ENCODE measurements at places on chromosomes 7 and 10.

GRCh38 chr10:43958964-43959363 is 310.3 kb upstream of the ZNF32 start:
- DNase-seq: no peak

- no peak for DNase-seq
Measured at GRCh38 chr7:138512885-138513284, 52.8 kb downstream of the TRIM24 start.

DNA sequence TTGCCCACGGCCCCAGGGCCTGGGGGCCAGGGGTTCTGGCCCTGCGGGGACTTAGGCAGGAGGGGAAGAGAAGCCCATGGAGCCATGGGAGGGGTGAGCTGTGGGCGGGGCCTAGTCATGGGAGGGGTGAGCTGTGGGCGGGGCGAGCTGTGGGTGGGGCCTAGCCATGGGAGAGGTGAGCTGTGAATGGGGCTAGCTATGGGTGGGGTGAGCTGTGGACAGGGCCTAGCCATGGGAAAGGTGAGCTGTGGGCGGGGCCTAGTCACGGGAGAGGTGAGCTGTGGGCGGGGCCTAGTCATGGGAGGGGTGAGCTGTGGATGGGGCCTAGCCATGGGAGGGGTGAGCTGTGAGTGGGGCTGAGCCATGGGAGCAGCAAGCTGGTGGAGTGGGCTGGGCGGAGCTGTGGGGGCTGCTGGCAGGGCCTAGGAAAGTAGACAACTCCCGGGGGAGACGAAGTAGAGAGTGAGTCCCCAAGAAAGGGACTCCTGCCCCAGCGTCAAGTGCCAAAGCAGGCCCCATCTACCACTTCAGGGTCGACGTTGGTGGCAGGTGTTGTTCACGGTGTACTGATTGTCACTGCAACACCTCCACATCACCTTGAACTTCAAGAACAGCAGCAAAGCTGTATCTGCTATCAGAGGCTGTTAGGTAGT is 19.2 kb upstream of the TTYH3 start:
- no peak for DNase-seq

- no peak for DNase-seq
Measured at GRCh38 chr10:23013581-23014335, 81.6 kb upstream of the MSRB2 start.

DNA sequence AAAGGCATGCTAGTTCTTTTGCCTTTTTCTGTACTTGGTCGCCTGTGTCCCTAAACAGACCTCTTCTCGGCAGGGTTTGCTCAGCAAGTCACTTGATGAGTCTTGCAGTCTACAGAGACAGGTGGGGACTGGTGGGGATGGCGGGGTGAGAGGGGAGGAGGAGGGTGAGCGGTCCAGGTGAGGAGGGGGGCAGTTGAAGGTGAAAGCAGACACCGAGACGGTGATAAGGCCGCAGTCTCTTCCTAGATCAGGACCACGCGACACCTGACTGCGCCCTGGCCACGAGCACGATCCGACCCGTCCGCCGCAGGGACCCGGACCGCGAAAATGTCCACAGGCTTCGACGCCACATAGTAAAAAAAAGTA is 566 bp downstream of the ASNS start:
- DNase-seq: no peak

DNA sequence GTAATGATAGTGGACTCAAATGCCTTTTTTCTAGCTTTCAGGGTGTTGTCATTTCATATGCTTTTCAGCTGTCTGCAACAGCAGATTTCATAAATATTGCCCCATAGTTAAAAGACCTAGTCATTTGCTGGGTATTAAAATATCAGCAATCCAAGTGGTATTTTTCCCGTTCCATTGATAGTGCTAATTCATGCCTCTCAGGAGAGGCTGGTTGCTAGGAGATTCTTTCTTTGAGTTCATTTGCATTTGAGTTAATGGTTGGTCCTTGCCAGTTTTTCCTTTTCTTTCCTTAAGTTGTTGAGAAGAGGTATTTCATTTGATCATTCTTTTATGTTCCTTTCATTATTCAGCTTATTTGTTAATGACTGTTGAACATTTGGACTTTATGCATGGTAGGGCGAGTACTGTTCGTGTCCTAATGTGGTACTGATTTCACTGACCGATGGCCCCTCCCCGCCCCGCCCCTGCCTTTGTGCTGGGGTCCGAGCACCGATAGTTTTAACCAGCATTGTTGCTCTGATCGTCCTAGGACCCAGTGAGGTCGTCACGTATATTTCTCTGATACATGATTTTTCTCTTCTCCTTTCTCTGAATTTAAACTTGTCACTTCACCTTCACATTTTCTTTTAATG is 128.6 kb downstream of the CCNY start:
- DNase-seq: no peak

GRCh38 chr7:116222501-116222900 is 12.2 kb downstream of the TES start:
- DNase-seq: no peak

DNA sequence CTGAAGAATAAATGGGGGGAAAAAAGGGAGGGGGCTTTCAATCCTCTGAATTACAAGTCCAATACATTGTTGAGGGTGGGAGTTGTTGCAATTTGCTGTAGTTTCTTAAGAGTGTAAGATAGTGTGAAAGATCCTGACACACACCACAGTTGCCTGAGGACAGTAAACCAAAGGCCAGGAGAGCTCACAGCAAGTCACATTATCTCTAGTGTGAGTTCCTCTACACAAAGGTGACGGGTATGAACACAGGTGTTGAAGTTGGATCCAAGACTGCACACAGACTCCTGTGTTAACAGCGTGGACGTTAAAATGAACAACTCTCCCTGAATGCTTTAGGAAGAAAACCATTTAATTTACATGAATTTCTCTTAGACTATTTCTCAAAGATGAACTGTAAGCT is 12.0 kb downstream of the LARP4B start:
- no peak for DNase-seq

GRCh38 chr10:100516847-100517246 is 2.8 kb downstream of the SEC31B start:
- DNase-seq: no peak

DNA sequence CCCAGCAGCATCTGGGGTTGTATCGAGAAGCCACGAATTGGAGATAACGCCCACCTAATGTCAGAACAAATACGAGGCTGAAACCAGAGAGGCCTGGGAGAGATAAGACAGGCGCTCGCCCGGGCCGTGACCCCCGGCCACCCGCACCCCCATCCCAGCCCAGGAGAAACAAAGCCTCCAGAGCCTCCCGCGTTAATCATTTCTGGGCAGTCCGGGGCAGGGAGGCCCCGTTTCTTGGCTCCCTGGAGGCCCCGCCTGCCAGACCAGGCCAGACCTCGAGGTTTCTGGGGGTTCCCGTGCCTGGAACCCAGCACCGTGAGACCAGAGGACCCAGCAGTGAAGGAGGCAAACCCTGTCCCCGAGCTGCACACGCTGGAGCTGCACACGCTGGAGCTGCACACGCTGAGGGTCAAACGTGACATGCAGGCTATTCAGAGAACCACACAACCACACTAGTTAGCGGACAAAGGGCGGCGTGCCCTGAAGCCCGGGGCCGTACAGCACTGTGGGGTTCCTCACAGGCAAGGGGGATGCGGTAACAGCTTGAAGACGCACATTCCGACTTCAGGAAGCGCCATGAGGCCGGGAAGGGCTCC is 53.4 kb downstream of the FOXL3 start:
- no peak for DNase-seq

- DNase-seq: no peak
Measured at GRCh38 chr7:105759670-105760550, 116.5 kb downstream of the ATXN7L1 start.

DNA sequence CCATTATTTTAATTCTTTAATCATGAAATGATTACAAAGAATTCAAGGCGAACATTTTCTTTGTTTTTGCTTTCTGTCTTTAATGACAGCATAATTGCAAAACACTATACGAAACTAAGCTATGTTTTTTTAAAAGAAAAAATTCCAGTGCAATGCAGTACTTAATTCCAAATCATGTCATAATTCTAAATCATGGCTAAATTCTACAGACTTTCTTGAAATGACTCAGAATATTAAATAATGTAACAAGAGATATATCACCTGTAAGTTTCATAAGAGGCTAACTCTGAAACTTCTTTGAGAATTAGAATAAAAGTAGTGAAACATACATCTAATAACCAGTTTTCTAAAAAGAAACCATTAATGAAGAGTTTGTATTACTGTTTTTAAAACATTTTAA is 671.6 kb downstream of the PARD3 start:
- no peak for DNase-seq

GRCh38 chr7:143479055-143479766 is 1.5 kb downstream of the TAS2R41 start:
- no peak for DNase-seq

DNA sequence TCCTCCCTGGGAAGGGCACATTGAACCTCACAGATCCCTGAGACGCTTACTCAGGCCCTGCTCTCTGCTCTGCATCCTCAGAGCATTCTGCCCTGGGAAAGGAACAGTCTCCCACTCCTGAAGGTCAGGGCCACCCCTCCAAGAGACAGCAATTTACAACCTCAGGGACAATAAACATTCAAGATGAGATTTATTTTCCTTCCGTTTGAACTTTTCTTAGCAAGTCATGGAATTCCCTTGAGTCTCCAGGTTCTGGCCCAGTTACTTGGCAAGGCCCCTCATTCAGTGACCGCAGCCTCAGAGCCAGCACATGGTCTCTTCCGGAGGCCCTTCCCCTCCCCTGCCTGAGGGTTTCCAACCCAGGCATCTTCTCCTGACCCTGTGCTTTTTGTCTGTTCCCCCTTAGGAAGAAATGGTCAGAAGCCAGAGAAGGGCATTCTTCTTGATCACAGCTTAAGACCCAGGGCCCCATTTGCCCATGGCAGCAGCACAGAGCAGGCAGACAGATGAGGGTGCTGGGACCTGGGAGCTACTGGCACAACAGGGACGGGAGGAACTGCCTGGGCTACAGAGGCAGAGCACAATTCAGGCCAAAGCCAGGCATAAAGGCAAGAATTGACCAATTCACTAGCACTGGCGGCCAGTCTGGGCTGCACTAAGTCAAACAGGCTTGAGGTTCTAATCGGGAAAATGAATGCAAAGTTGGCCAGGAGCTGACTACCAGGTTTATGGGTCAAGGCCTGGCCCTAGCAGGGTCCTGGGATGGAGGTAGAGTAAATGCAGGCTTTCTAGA is 56.7 kb downstream of the VSTM4 start:
- DNase-seq: no peak

GRCh38 chr7:157547611-157548010 is 210.8 kb downstream of the DNAJB6 start:
- DNase-seq: no peak

DNA sequence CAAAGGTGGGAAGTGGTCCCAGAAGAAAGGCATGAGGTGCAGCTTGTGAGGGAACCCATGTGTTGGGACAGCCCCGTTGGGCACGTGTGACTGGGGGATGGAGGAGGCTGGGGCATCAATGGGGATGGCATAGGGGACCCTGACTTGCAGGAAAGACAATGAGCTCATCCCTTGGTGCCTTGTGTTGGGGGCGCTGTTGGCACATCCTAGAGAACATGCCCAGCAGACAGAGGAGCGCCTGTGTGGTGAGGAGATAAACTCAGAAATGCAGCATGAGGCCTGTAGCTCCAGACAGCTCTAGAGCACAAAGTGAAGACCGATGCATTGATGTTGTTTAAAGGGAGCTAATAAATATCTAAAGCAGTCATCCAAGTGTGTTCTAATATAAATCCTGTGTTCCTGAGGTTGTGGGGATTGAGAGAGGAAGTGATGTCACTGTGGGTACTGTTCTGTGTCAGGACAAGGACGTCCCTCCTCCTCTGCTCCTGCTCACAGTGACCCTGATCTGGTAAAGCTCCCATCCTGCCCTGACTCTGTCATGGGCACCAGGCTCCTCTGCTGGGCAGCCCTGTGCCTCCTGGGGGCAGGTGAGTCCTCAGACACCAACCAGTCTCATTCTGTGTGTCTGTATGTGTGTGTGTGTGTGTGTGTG is 126.1 kb upstream of the PRSS58 start:
- DNase-seq: no peak

DNA sequence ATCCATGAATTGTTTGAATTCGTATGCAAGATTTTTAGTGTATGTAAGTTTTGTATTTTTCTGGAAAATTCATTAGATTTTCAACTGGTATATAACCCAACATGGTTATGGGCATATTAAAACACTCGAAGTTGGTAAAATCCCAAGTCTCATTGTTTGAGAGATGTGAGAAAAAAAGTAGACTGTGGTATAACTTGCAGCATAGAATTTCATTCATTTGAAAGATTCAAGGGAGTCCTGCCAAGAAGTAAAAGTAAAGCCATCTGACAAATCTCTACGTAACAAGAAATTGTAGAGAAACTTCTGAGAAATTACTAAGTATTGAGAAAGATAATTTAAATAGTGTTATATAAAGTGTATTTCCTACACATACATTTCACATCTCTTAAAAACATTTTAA is 40.2 kb downstream of the SEMA3E start:
- no peak for DNase-seq

GRCh38 chr7:106187613-106188350 is 75.7 kb upstream of the SYPL1 start:
- no peak for DNase-seq

DNA sequence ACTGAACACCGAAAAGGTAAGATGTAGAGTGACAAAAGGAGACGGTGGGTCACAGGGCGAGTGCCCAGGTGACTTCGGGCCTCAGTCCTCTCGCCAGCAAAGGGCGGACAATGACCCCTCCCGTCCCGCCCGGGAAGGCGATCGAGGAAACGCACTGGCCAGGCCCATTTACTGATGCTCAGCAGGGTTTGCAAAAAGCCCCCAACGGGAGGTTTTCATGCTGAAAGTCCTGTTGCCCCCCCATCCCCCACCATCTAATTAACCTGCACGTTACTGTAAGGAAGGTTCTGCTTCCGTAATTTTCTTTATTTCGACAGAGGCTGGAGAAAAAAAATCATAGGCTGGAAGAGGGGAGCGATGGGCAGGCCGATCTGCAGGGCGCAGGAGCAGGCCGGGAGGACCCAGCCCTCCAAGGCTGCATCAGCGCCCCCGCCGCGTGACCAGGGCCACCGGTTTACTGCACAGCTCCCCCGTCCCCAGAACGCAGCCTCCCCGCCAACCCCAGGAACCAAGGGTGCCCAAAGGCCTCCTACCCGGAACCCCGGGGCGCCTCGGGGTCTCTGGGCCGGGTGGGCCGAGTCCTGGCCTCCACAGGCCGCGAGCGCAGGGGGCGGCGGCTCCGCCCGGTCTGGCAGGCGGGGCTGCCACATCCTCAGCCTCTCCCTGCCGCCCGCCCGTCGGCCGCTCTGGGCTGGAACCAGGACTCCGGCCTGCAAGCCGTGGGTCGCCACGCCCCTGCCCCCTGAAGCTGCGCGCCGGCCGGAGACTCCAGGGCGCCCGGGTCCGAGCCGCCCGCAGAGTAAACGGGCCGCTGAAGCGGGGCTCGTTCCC is 613 bp downstream of the OAT start:
- DNase-seq: peak; percentile 14

- no peak for DNase-seq
Measured at GRCh38 chr10:99172128-99172738, 63.4 kb downstream of the HPSE2 start.
